Hepatocyte (in vitro differentiated cells): ENCODE measurements at places on chromosomes 5 and 9. TPM values are rescaled to one million over a fixed set of nuclear protein-coding genes. Genes with fewer than 3 reads are reported as not detected.
A peak's percentile ranks its signal among the peaks of the same experiment; 100 is the strongest.

GRCh38 chr9:132849185-132849706 lies 28.8 kb downstream of the AK8 start:
- peak; percentile 33 for DNase-seq
- H3K36me3 ChIP-seq: no peaks in the 10 kb centered on the region
- H3K27ac ChIP-seq: peak overlapping the region; percentile 55
- H3K4me1 ChIP-seq: no peaks in the 10 kb centered on the region
- no peaks in the 10 kb centered on the region for H3K27me3 ChIP-seq

DNA sequence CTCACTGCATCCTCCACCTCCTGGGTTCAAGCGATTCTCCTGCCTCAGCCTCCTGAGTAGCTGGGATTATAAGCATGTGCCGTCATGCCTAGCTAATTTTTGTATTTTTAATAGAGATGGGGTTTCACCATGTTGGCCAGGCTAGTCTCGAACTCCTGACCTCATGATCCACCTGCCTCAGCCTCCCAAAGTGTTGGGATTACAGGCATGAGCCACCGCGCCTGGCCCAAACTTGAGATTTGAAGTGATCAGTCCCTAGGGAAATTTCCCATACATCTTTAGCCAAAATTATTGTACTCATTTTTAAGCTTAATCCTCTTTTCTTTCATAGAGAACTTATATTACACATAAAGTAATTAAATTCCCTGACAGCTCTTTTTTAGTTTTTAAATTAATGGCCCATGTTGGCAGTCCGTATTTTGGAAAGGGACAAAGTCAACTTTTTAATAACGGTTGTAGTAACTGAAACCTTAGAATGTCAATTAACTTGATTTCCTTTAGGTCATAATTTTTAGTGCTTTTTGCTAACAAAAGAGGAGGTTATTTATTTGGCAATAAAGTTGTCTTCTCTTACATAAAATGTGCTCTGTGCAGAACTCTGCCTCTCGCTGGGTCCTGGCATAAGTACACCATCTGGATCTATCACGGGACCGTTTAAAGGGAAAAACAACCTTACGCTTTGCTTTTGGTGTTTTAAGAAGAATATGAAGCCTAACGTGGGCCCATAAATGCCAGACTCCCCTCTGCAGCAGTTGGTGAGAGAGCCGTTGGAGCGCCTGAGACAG lies 142.3 kb upstream of the OTULINL start:
- H3K4me1 ChIP-seq: peaks cover 4% of the 10 kb centered on the region
- no peak for DNase-seq
- no peaks in the 10 kb centered on the region for H3K36me3 ChIP-seq
- no peaks in the 10 kb centered on the region for H3K27me3 ChIP-seq
- peak overlapping the region; percentile 81 for H3K27ac ChIP-seq

- no peaks in the 10 kb centered on the region for H3K27me3 ChIP-seq
- H3K4me3 ChIP-seq: no peak within 1 kb of the TSS
- no peaks in the 10 kb centered on the region for H3K4me1 ChIP-seq
- no peak within 1 kb of the TSS for H3K27ac ChIP-seq
- no peaks in the 10 kb centered on the region for H3K36me3 ChIP-seq
- DNase-seq: no peak
These were observed at the start of gene PCDHGB3 for GRCh38 chr5:141369994-141370848. Gene PCDHGB3 (plus strand): TSS chr5:141370242. CDS start chr5:141370395, 153 bp downstream.

- no peak overlapping the region for H3K4me3 ChIP-seq
- DNase-seq: no peak
- H3K36me3 ChIP-seq: no peaks in the 10 kb centered on the region
- H3K27me3 ChIP-seq: no peaks in the 10 kb centered on the region
- peaks cover 8% of the 10 kb centered on the region for H3K4me1 ChIP-seq
These were observed 96.5 kb upstream of the ERCC6L2 start for GRCh38 chr9:95778957-95779356.

GRCh38 chr9:131277287-131277909 lies 1.1 kb upstream of the FAM78A start:
- no peaks in the 10 kb centered on the region for H3K36me3 ChIP-seq
- H3K27ac ChIP-seq: no peak overlapping the region
- peak overlapping the region; percentile 64 for H3K4me3 ChIP-seq
- peaks cover 49% of the 10 kb centered on the region for H3K27me3 ChIP-seq

GRCh38 chr9:86983620-86984259 lies 36.4 kb upstream of the GAS1 start:
- H3K4me3 ChIP-seq: no peak overlapping the region
- no peaks in the 10 kb centered on the region for H3K36me3 ChIP-seq
- peaks cover 9% of the 10 kb centered on the region for H3K4me1 ChIP-seq
- H3K27ac ChIP-seq: peak overlapping the region; percentile 67
- H3K27me3 ChIP-seq: peaks cover 2% of the 10 kb centered on the region

- H3K27ac ChIP-seq: peak overlapping the region; percentile 88
- H3K4me1 ChIP-seq: peaks cover 11% of the 10 kb centered on the region
- H3K27me3 ChIP-seq: no peaks in the 10 kb centered on the region
- DNase-seq: no peak
- H3K36me3 ChIP-seq: no peaks in the 10 kb centered on the region
- no peak overlapping the region for H3K4me3 ChIP-seq
These were observed 98.9 kb downstream of the USP20 start for GRCh38 chr9:129934041-129934591.

DNA sequence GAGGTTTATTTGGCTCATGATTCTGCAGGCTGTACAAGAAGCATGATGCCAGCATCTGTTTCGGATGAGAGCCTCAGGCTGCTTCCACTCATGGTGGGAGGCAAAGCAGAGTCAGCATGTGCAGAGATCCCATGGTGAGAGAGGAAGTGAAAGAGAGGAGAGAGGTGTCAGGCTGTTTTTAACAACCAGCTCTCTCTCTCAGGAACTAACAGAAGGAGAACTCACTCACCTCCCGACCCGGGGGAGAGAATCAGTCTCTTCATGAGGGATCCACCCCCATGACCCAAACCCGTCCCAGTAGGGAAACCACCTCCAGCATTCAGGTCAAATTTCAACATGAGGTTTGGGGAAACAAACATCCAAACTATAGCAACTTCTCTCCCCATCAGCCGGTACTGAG lies 187.7 kb downstream of the ENC1 start:
- no peaks in the 10 kb centered on the region for H3K27me3 ChIP-seq
- no peak overlapping the region for H3K27ac ChIP-seq
- no peaks in the 10 kb centered on the region for H3K4me1 ChIP-seq
- H3K4me3 ChIP-seq: no peak overlapping the region

HMCN2 gene
- total RNA-seq: 0.20 and 0.50 TPM in 2 replicates

SIT1 gene
- not detected in 2 replicates for total RNA-seq

SV2C gene
- total RNA-seq: under 0.01 and 0.12 TPM in 2 replicates
